NCI-H1092 (cell line): ENCODE measurements at places on chromosomes 12 and 14.
A peak's percentile ranks its signal among the peaks of the same experiment; 100 is the strongest.

DNA sequence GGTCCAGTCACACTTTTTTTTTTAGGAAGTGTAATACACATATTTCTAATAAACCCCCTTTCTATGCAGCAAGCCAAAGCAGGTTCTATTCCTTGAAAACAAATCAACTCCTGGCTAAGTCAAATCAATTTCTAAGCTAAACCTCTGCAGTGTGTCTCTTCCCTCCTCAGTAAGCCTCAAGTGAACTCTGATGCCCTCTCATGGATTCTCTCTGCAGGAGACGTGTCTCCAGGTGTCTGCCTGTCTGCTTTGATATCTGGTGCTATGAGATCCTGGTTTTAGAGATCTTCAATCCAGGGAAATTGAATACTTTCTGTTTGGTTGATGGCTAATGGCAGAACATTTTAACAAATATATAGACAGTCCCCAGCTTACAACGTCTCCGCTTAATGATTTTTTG lies 791.7 kb downstream of the AACS start:
- DNase-seq, result no peak

GRCh38 chr14:103500148-103500990 lies 22.3 kb downstream of the CKB start:
- peak; percentile 63 for DNase-seq

GRCh38 chr12:97260786-97261185 lies 201.8 kb upstream of the RMST start:
- peak; percentile 82 for DNase-seq

- no peak for DNase-seq
Measured at GRCh38 chr12:114397978-114398881, 7.7 kb downstream of the TBX5 start.

- no peak for DNase-seq
Measured at GRCh38 chr14:68506645-68507419, 286.0 kb downstream of the ZFP36L1 start.
